ENCODE measurements at places on chromosomes 12 and 14. TPM values are rescaled to one million over a fixed set of nuclear protein-coding genes. Genes with fewer than 3 reads are reported as not detected.

The C12orf56 gene
- total RNA-seq, result not detected

The PMCH gene
- total RNA-seq, result not detected

The GLIPR1L1 gene
- not detected for total RNA-seq

The PLA2G1B gene
- not detected for total RNA-seq

The AMDHD1 gene
- total RNA-seq, result 1.3 TPM

The KRT80 gene
- total RNA-seq, result not detected

The GPR137C gene
- 0.47 TPM for total RNA-seq

The CLEC2D gene
- 280 TPM for total RNA-seq

The CIROP gene
- total RNA-seq, result not detected

The JAG2 gene
- 1.8 TPM for total RNA-seq

The ADAM20 gene
- 0.48 TPM for total RNA-seq

The PLEKHH1 gene
- 1.0 TPM for total RNA-seq

The ACVRL1 gene
- total RNA-seq, result not detected

The FOXG1 gene
- total RNA-seq, result not detected

The B3GNT4 gene
- total RNA-seq, result 1.6 TPM

The INHBE gene
- total RNA-seq, result not detected

The CD4 gene
- 3.0 TPM for total RNA-seq

The IQSEC3 gene
- total RNA-seq, result 8.0 TPM

The PTCSC3 gene
- total RNA-seq, result not detected

The BHLHE41 gene
- total RNA-seq, result not detected

The GSG1 gene
- not detected for total RNA-seq

The DCAF4 gene
- total RNA-seq, result 18.3 TPM

The IL31 gene
- not detected for total RNA-seq

The TDG gene
- total RNA-seq, result 37.6 TPM

The BICDL1 gene
- 100 TPM for total RNA-seq

The IRAK3 gene
- 0.43 TPM for total RNA-seq

The ACSM4 gene
- not detected for total RNA-seq

The EIF2S3B gene
- total RNA-seq, result 0.79 TPM

The EXOC3L4 gene
- not detected for total RNA-seq

The RPL10L gene
- not detected for total RNA-seq
